ENCODE measurements at places on chromosomes 16 and 17.

- DNase-seq: no peak
These were observed 4.8 kb upstream of the CSNK1D start for GRCh38 chr17:82278308-82278707.

DNA sequence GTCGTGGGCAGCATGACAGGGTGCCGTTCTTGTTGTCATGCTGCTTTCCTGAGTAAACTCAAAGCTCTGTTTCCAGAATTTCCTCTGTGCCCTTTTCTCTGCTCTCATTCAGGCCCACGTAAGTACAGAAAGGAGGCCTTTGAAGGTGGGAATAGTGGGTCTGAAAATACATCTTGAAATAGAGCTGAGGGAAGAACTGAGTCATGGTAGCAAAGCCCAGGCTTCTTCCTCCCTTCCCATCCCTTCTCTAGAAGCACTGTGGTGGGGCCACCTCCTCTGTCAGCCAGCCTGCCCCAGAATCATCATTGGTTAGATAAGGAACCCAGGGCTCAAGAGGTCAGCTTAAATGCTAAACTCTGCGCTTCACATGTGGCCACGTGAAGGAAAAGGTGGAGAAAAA lies 9.4 kb downstream of the CTRL start:
- DNase-seq: no peak

DNA sequence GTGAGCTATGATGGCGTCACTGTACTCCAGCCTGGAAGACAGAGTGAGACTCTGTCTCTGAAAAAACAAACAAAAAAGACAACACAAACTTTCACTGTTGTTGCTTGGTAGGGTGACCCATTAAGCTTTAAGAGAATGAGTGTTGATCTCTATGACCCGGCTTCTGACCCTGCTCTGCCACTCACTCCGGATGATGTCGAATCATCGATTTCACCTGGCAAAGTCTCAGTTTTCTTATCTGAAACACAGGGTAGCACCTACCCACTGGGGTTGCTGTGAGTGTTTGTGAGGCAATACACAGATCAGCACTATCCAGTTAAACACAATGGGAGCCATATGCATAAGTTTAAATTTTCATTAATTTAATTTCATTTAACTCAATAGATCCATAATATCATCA lies 20.6 kb upstream of the IRF8 start:
- no peak for DNase-seq

GRCh38 chr17:75983501-75984181 lies 4.6 kb downstream of the TEN1 start:
- no peak for DNase-seq

DNA sequence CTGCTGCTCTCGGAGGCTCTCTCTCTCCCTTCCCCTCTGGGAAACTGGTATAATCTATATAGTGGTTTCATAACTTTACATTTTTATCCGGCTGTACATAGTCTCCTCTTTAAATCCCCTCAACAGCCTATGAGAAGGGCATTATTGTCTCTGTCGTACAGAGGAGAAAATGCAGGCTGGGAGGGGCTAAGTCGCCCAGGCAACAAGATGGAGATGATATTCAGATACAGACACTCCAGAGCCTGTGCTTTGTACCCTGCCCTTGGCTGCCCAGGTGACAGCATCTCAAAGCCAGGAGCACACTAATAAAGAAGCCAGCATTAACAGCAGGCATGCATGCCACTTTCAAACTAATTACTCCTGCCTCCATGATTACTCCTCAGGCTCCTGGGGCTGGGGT lies 4.7 kb upstream of the EIF1 start:
- DNase-seq: peak; percentile 74

DNA sequence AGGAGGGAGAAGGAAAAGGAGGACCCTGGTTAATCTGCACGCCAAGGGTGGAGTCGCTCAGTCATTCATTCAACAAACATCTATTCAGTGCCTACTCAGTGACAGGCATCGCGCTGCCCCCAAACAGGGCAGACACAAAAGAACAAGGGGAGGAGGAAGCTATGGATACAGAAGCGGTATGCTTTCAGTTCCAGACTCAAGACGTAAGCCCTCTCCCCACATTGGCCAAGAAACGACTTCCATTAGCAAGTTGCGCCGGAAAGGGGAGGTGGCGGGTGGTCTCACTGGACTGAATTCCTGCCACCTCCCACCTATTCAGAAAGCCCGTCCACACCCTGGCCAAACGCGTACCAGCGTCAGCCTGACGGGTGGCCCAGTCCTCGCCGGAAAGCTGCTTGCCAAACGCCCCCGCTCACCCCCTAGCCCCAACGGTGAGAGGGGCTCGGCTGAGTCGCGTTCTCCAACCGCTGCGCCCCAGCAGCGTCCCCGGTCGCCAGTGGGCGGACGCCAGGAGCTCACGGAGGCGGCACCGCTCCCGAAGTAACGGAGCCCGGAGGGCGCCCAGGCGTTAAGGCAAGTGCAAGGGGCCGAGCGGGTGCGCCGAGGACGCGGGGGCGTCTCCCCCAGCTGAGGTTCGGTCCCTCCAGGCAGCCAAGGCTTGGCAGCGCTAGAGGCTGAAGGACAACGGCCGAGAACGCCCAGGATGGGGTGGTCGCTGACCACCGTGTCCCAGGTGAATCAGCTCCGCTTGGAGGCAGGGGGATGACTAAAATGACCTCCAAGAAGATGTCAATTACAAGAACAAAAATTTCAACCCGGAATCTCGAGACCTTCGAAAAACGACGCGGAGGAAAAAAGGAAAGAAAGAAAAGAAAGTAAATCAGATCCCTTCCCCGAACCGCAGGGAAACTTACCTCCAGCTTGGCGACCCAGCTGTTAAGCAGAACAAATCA lies 470.7 kb downstream of the SOX9 start:
- peak; percentile 67 for DNase-seq

DNA sequence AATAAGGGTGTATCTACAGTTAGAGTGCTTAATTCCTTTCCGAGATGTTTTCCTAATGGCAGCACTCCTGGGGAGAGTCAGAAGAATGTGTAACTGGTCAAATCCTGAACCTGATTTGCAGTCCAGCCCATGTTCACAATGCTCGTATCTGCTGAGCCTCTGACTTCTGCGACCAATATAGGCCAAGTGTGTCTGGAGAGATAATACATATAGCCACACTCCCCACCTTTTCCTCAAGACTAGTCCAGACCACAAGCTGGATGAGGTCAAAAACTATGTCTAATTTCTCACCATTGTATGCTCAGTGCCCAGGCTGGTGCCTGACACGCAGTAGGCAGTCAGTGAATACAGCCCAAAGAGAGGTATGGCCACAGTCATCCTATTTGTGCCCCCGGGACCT lies 58.0 kb downstream of the XYLT1 start:
- DNase-seq: no peak

- DNase-seq: no peak
These were observed 2066.7 kb downstream of the TP53TG3F start for GRCh38 chr16:35525979-35526590.

DNA sequence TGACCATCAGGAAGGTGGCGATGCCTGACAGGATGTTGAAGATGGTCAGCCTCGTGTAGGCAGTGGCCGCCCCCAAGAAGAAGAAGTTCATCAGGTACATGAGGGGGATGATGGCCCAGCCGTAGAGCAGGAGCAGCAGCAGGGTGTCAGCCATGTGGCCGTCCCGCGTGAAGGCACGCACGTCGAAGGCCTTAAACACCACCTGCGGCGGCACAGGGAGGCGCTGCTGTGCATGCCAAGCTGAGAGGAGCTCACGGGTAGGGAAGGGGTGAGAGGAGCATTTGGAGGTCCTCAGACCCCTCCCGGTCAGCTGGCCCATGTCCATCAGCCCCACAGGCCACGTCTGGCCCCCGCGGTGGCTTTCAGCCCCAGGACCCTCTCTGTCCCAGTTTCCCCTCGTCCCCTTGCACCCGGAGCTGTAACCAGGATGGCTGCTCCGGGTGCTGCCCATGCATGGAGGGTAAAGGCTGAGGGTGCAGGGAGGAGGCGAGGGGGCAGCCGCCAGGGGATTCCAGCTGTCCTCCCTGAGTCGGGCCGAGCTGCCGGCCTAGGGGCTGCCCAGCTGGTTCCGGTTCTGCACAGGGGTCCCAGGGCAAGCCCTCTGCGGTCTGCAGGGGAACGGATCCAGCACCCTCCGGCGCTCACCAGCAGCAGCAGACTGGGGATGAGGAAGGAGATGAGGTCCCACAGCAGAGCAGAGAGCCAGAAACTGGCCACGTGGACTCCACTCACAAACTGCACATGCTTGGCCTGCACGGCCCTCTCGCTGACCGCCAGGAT lies 17.1 kb upstream of the RNPS1 start:
- no peak for DNase-seq

GRCh38 chr16:54324716-54325115 lies 38.1 kb upstream of the IRX3 start:
- no peak for DNase-seq

- DNase-seq: no peak
These were observed 6.9 kb downstream of the CCNF start for GRCh38 chr16:2436110-2436509.

GRCh38 chr17:32794533-32795246 lies 82.2 kb downstream of the MYO1D start:
- peak; percentile 21 for DNase-seq

- no peak for DNase-seq
These were observed 21.8 kb upstream of the SPATA32 start for GRCh38 chr17:45283711-45284110.

DNA sequence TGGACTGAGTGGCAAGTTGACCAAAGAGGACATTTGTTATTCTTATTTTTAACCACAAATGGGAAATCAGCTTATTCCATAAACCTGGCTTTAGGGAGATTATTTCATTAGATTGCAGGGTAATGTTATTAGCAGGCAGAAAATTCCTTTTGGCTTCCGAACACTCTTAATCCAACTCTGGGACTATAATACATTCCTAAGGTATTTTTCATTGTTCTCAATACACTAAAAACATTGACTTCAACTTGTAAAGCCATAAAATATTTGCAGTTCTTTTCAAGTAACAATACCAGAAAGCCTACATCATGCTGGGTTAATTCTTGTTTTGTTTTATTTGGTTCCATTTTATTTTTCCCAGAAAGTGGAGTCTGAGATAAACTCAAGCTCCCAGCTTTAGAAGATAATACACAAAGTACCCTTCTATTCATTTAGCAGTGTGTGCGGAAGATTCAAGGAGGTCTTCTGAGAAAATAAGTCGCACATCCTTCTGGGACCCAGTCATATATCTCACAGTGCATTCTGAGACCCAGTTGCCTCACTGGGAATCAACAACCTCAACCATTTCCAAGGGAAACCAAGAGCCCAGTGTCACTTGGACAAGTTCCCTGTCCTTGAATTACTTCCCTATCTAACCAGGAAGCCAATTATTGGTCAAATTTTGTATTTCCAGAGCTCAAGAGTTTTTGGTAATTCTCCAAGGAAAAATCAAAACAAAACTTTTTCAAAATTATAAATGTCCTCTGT lies 389.6 kb upstream of the DYNLRB2 start:
- no peak for DNase-seq

DNA sequence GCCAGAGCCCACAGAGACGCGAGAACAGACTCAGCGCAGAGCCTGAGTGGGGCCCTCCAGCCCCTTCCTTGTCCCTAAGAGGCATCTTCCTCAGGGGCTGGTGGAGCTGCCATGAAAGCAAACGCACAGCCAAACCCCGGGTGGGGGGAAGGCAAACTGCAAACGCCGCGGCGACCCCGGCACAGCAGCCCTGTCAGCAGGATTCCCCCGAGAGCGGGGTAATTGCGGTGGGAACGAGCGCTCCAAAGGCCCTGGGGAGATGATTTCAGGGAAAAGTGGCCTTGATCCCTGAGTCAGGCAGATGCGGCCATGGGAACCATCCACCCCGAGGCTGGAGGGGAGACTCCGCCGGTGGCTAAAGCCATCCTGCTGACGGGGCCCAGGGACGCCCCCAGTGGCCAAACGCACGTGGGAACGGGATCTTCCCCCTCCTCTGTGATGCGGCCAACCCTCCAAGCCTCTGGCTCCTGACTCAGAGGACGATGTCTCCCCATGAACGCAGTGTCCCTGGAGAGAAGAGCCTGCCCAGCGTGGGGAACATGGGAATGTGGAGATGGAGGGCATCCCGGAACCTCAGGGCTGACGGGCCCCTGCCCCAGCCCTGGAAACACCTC lies 25.1 kb downstream of the SLC7A5 start:
- DNase-seq: no peak

DNA sequence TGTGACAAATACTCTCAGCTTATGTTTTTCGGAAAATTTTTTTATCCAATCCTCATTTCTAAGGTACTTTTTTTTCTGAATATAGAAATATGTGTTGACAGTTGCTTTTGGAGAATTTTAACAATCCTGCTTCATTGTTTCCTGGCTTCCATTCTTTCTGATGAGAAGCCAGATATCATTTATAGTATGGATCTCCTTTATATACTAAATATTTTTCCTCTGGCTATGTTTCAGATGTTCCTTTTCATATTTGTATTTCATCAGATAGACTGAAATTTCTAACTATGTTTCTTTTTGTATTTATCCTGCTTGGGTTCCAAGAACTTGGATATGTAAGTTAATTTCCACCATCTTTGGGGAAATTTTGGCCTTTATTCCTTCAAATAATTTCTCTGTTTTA lies 138.9 kb upstream of the CDH11 start:
- no peak for DNase-seq

DNA sequence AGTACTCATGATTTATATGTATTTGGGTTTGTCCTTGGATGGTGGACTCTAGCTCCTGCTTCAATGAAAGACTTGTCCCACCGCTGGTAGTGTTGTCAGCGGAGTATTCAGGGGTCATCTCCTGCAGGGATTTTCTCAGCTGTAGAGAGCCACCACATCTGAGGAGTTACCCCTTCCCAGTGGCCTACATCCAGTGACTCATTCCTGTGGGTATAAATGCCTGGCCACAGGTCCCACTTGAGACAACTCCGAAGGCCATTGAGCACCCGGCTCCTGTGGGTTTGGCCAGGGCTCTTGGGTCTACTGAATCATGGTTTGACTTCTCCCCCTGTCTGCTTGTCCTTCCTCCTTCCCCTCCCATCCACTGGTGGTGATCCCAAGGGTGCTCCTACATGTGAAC lies 34.6 kb upstream of the WSB1 start:
- no peak for DNase-seq

DNA sequence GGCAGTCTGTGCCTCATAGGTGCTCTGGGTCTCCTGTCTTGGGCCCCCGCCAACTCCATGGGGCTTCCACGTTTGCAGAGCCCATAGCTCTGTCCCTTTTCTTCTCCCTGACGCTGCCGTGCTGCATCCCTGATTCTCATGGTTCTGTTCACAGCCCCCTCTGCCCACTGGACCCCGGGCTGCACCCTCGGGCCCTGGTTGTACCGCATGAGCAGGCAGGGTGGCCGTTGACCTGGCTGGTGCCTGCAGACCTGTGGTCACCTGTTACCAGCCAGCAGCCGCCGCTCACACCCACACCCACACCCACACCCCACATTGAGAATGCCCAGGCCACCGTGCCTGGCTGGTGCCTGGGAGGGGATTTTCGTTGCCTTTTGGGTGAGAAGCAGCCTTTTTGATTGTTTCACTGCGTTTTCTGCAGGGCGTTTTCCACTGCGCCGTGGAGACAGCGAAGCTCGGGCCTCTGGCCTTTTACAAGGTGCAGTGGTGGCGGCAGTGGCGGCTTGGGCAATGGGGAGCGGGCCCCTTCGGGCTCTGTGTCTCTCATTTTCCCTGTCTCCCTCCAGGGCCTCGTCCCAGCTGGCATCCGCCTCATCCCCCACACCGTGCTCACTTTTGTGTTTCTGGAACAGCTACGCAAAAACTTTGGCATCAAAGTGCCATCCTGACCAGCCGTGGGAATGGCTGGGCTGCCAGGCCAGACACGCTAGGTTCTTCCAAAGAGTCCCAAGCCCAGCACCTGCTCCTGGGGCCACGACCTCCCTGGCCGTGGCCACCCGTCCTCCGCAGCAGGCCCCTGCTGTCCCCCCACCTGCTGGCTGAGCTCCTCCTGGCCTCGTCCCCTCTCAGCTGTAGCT lies 7.6 kb downstream of the SLC25A10 start:
- DNase-seq: no peak
